ENCODE measurements at places on chromosomes 4 and X.

DNA sequence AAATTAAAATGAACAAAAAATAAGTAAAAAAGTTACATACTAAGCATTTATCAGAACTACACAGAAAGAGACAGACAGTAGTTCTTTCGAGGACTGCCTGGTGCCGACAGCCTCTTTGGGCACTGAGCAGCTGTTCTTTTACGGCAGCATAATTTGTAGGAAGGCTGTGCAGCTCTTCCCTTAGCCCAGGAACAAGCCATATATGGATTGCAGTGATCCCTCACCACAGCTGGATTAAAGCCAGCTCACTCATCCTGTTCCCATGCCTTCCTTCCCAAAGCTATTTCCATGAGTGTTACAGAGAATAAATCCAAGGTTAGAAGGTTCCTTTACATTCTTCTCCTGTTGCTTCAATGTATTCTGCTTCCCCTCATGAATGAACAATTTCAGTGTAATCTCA is 71.7 kb downstream of the DDX60L start:
- DNase-seq, result no peak

DNA sequence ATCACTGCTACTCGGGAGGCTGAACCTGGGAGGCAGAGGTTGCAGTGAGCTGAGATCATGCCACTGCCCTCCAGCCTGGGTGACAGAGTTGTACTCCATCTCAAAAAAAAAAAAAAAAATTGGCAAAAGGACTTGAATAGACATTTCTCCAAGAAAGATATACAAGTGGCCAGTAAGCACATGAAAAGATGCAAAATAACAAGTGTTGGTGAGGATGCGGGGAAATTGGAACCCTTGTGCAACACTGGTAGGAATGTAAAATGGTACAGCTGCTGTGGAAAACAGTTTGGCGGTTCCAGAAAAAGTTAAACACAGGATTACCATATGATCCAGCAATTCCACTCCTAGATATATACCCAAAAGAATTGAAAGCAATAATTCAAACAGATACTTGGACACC is 19.4 kb downstream of the RBM10 start:
- DNase-seq, result no peak

DNA sequence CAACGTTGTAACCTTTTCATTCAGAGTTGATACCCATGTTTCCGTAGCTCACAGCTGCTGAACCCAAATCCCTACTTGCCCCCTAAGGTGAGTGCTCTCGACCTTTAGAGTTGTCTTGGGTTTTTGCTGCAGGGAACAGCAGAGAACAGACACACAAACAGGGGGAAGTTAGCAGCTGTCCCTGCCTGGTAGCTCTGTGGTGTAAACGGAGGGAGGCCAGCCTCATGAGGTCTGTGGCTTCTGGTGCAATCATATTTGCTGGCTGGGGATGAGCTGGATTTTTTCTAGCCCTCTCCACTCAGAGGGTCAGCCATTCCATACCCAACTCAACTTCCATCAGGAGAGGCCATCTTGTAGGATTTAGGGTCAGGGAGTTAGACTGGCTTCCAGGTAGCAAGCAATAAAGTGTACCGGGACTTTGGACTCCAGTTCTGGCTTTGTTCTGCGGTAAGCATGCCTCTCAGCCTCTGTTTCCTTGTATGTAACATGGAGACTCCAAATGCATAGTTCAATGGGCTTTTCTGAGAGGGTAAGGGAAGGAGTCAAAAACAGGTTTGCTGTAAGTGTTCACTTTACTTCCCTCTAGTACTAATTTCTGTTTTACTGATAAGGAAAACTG is 218.9 kb downstream of the MID1IP1 start:
- DNase-seq, result no peak

DNA sequence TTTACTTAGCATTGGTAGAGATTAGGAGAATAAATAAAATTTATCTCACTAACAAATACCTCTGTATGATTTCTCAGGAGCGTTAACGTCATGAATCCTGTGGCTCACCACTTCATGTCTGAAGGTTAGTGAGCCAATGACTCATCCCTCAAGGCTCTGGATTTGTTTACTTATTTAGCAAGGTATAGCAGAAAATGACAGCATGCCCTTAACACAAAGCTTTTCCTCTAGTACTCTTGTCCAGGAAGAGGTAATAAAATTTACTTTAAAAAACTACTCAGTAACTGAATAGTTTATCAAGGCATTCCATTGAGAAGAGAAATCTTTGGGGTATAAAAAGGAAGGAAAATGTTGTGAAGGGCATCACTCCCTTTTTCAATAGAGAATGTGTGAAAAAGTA is 823.8 kb downstream of the CCSER1 start:
- DNase-seq, result no peak

DNA sequence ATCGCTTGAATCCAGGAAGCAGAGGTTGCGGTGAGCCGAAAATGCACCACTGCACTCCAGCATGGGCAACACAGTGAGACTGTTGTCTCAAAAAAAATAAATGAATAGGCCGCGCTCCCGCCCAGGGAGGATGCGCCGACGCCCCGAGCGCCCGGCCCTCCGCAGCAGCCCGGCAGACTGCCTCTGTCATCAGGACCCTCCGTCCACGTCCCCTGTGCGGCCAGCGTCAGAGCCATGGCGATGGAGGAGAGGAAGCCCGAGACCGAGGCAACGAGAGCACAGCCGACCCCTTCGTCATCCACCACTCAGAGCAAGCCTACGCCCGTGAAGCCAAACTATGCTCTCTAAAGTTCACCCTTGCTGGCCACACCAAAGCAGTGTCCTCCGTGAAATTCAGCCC is 21.4 kb downstream of the LIAS start:
- no peak for DNase-seq

GRCh38 chrX:107684956-107685385 is 56.7 kb downstream of the PRPS1 start:
- DNase-seq, result no peak

- no peak for DNase-seq
Measured at GRCh38 chrX:31836479-31836878, 764.6 kb upstream of the FTHL17 start.

GRCh38 chr4:184267206-184267608 is 49.5 kb upstream of the ENPP6 start:
- no peak for DNase-seq

GRCh38 chr4:78510108-78510507 is 41.5 kb upstream of the ANXA3 start:
- no peak for DNase-seq
